ENCODE measurements at places on chromosomes 7 and 10.

GRCh38 chr10:6054884-6055283 is 7.3 kb downstream of the IL2RA start:
- DNase-seq, result no peak

DNA sequence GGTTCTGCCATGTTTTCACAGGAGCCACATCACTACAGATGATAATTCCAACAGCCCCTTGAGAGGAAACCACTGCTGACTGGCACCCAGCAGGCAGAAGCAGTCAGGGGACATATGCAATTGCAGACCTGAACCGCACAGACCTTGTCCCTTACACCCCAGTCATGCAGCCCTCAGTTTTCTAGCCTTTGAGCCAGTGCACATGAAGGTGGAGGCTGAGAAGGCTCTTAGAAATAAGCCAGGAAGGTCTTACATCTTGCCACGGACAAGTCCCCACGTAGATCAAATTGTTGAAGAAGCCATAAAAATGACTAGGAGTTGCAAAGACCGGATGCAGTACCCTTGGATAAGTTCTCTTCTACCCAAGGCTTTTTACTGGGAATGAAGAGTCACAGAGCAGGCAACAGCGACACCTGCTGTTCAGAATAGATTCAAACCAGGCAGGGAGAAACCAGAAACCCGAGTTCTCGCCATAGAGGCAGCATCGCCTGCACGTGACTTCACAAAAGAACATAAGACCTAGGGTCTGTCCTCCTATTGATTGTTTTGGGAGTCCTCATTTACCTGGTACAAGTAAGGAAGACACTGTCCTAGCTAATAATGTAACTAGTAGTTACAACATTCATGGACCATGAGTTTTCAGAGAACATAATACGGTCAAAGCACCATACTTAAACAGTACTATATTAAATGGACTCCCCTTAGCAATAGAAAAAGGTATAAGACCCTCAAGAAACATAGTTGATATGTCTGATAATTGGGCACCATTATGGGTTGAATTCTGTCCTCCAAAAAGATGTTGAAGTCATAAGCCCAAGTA is 11.1 kb downstream of the STEAP1B start:
- DNase-seq, result peak; percentile 50

DNA sequence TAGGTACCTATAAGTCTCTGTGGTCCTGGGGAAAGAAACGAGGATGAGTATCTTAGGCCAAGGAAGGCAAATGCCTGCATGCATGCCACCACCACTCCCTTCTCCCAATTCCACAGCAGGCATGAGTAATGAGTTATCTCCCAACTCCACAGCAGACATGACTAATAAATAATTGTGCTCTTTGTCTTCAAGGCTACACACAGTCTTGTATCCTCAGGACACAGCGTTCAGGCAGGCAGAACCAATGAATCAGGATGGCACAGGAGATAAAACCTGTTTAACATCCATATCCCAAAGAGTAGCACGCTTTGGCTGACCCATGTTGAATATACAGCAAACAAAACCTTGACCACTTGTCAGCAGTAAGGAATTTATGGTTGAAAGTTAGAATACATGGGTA is 229.7 kb upstream of the NFE2L3 start:
- no peak for DNase-seq

DNA sequence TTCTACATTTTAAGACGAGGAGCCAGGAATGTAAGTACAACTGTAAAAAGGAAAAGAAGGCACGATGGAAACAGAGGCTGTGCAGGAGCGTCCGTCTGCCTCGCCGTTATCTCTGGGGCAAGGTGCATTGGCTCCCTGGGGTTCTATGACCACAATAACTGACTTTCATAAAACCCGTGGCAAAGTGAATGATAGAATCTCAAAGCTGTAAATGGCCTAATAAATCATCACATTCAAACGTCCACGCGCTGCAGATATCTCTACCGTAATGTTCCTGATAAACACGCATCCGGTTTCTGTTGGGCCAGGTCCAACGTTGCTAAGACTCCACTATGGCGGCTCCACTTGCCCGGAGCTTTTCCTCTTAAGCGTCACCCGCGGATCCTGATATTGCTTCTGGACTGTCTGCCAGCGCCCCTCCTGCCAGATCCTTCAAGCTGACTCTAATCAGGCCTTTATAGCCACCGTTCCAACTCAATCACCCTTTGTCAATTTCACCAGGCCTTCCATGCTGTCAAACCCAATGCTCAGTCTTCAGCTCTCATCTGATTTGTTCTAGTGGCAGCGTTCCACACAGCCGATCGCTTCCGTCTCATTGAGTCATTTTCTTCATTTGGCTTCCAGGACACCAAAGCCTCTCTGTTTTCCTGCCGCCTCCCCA is 265.6 kb upstream of the FOXK1 start:
- DNase-seq, result no peak

DNA sequence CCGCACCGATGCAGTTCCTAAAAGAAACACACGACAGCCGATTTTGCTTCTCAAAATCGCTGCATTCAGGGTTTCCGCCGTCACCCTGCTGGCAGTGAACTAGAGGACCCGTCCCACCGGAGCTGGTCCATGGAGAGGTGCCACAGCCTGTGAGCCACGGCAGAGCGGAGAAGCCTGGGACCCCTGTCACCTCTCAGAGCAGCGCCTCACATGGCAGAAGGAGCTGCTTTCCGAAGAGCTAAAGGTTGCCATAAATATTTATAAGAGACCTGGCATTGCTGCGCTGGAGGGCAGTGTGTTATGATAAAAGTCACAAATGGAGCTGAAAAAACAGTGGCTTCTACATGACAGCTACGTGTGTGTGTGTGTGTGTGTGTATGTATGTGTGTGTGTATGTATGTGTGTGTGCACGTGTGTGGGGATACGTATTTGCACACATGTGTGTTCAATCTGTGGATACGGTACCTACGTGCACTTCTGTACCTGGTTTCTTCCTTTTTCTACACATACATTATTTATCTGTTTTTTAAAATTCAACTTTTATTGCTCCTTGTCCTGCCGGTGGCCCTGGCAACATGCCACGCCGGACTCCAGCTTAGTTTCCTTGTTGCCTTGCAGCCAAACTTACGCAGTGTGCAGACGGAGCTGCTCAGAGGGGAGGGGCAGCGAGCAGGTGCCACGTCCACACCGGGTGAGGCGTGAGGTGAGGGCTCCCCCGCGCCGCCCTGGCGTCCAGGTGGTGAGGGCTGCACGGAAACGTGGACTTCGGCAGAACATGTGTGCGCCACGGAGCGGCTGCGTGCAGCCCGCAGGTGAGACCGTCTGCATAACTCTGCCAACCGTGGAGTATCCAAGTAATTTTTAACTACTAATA is 115.2 kb upstream of the PITRM1 start:
- DNase-seq, result no peak

DNA sequence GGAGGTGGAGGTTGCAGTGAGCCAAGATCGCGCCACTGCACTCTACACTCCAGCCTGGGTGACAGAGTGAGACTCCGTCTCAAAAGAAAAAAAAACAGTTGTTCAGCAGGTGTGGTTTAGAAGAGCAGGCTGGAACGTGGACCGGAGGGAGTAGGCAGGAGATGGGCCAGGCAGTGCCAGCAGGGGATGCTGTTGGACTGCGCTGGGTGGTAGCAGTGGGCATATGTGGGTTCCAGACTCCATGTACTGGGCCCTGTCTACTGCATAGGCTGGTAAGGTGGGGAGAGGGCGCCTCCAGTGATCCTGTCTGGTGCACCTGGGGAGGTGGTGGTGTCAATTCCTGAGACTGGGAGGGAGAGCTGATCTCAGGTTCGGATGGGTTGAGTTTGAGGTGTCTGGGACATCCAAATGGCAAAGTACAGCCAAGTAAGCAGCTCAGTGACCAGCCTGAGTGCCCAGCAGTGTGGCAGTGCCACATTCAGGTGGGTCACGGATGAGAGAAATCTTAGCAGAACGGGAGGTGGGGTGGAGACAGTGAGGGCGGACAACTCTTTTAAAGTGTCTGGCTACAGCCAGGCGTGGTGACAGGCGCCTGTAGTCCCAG is 25.9 kb downstream of the SFXN4 start:
- DNase-seq, result no peak

GRCh38 chr10:80708808-80709207 is 171.1 kb downstream of the SH2D4B start:
- no peak for DNase-seq

- DNase-seq, result no peak
These were observed 36.5 kb upstream of the AP5Z1 start for GRCh38 chr7:4738711-4739527.

DNA sequence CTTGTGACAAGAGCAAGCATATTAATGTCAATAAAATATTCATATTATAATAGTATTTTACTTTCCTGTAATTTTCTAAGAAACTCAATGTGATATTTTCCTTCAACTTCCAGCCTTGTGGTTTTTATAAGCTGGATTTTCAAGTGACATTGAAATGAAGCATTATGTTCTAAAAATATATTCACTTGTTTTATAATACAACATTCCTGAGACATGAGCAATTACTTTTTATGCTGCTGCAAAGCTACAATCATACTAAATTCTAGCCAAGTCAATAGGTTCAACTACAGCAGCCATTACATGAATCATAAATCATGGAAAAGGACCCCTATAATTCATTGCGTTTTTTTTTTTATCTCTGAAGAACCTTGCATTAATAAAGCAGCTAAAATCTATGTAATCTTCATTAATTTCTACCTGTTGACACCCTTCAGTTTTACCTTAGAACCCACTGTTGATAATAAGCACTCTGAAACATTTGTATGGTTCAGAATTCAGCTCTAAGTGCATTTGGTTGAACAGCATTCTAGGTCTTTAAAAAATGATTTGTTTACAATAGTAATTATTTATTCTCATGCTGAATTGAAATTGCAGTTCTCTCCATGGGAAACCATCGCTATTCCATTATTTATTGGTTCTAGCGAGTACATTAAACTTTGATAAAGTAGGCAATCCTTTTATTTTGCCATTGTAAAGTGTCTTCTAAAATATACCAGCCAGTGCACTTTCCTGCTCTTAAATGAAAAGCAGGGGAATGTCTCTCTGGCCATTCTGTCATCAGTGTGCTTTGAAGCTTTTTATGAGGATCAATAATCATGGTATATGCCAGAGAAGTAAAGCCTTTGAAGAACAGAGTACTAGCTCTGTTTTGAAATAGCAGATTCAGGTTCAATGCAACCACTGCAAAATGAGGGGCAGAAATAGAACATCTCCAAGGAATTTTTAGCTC is 132.6 kb downstream of the GNAT3 start:
- DNase-seq, result no peak

GRCh38 chr7:16826060-16826459 is 21.3 kb upstream of the AGR2 start:
- no peak for DNase-seq

- DNase-seq, result peak; percentile 23
These were observed at the start of gene GPR158 for GRCh38 chr10:25174461-25175230. TSS of gene GPR158 (plus strand) at chr10:25175001. CDS start at chr10:25175421, 420 bp downstream.

DNA sequence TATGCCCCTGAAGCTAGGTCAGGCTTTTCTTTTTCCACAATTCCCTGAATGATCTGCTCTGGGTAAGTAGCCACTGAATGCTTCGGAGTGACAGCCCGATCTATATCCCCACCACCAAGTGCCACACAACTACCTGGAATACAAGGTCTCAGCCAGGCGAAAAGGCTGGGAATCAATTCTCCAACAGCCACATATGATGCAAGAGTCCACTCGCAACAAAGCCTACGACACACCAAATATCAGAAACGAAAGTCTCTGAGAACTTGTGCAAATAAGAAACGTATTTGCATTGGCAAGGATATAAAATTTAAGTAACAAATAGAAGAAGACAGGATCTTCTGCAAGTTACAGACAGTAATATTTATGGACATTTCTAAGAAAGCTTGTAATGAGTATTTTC is 5.7 kb downstream of the HIPK2 start:
- no peak for DNase-seq

DNA sequence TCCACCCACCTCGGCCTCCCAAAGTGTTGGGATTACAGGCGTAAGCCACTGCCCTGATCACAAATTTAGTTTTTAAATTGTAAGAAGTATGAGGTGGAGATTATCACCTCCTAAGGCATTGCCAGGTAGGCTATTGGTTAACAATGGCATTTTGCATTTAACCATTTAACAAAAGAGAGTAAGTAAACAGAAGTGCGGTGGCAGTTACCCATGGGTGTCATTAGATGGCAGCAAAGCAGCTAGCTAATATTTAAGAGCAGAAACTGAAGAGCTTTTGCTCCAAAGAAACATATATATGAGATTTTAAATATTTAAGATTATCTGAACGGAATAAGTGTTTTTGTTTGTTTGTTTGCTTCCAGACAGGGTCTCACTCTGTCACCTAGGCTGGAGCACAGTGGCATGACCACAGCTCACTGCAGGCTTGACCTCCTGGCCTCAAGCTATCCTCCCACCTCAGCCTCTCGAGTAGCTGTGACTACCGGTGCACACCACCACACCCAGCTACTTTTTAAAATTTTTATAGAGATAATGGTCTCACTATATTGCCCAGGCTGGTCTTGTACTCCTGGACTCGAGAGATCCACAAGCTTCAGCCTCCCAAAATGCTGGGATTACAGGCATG is 325.5 kb upstream of the C7orf33 start:
- DNase-seq, result no peak

GRCh38 chr7:69631131-69631530 is 32.9 kb downstream of the AUTS2 start:
- DNase-seq, result no peak

DNA sequence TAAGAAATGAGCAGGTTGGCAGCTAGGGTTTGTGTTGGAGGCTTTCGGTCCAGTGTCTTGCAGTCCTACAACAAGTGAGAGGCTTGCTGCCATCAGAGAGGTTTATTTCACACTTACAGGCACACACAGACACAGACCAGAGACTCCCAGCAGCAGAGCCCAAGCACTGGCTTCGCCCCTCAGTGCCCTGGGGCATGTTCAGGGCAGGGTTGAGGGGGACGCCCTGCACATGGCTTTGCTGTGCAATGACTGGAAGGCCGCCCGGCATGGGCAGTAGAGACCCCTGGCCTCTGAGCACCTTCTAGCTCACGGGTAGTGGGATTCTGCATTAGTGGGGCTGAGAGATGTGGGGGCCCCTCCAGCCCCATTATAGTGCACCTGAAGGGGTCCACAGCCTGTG is 3.8 kb downstream of the SPRN start:
- DNase-seq, result no peak

DNA sequence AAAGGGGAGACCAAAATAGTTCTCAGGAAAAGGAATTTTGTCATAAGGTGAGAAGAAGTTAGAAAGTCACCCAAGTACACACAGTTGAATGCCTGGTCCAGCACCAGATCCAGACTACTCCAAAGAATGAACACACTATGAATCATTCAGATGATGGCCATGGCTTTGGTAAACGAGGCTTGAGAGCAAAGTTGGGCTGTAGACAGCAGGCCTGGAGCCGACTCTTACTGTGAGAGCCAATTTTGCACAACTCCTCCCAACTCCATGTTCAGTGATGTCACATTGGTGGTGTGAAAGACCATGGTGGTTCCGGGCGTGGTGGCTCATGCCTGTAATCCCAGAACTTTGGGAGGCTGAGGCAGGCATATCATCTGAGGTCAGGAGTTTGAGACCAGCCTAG is 131.6 kb downstream of the PKD1L1 start:
- DNase-seq, result no peak

DNA sequence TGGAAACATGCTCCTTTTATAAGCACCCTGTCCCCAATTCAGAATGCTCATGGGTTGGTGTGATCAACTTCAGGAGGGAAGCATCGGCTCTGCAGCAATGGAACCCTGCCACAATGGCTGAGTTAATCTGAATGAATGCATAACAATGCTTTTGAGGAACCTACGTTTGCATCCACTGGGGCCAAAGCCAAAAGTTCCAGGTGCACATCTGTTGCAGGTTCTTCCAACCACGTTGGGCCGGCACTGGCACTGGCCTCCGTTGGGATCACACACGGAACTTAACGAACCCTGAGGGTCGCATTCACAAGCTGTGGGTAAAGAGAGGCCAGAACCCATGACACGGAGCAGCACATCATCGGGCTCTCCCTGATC is 43.4 kb downstream of the LAMB1 start:
- no peak for DNase-seq

All from immature natural killer cell (primary cell).